ENCODE measurements at places on chromosomes 11 and 22. TPM values are rescaled to one million over a fixed set of nuclear protein-coding genes. Genes with fewer than 3 reads are reported as not detected.

RAB38 gene
- 34.2 TPM for polyA plus RNA-seq

KCTD17 gene
- 15.3 TPM for polyA plus RNA-seq

GPR152 gene
- not detected for polyA plus RNA-seq

SLC17A6 gene
- not detected for polyA plus RNA-seq

PARVA gene
- 0.05 TPM for polyA plus RNA-seq

PACS1 gene
- 6.5 TPM for polyA plus RNA-seq

IRF7 gene
- polyA plus RNA-seq: 69.9 TPM

DDX10 gene
- 35.3 TPM for polyA plus RNA-seq

CHRM1 gene
- polyA plus RNA-seq: not detected

DNA sequence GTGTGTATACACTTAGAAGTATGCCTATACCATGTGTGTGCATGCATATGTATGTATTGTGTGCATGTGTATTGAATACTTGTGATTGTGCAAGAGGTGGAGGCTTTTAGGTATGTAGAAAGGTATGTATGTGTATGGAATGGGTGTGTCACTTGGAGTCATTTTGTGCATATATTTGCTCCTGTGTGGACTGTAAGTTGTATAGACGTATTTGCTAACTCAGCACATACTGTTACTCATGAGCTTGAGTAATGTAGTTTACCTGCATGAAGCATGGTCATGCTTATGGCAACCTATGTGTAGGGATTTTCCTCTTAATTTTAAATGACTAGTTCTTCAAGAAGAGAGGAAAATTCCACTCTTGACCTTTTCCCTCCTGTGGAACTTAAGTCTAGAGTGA lies 507.6 kb upstream of the LARGE1 start:
- DNase-seq: no peak

- no peak for DNase-seq
Observed at GRCh38 chr11:117126223-117126965, 17.7 kb upstream of the PAFAH1B2 start.

DNA sequence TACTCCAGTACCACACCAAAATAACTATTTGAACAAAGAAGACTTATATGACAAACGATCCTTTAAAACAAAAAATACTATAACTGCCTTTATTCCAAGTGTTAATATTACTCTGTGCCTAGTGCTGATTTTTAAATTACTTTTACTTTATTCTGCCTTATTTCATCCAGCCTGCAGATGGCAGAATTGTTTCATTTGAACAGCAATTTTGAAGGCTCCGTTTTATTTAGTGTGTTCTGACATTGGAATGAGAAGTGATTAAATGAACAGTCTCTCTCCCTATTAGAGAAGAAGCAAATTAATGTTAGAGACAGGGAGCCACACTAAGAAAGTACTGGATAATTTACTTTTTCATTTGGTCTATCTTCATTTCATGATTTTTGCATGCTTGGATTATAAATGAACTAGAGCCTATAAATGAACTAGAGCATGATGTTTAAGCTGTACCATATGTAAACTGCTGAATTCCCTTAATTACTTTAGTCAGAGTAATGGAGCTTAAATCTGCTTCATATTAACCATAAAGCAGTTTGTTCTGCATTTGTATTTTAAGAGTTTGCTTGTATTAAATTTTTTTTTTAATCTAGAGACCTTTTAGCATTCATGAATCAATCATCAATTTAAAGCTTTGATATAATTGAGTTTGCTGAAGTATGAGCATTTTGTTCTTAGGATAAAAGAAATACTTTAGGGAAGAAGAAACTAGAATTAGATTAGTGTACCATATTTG lies 9.8 kb downstream of the PDHX start:
- DNase-seq: no peak

DNA sequence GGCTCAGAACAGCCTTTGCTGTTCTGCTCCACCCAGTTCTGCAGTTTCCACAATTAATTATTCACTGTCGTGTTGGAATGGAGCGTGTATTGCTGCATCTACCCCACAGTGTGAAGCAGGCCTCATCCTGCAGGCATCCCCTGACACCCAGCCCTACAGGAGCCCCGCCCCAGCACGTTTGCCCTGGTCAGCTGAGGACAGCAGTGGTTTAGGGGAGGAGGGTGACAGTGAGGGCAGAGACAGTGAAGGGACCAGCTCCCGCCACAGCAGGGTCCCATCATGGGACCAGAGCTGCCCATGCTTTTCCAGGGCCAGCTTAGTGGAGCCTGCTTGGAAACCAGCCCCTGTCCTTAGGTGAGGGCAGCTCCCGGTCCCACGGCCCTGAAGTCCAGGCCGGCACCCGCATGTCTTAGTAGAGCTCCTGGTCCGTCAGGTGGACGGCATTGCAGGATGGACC lies 273.0 kb downstream of the TBC1D22A start:
- no peak for DNase-seq

GRCh38 chr22:31144223-31144622 lies 3.9 kb upstream of the PLA2G3 start:
- DNase-seq: no peak

DNA sequence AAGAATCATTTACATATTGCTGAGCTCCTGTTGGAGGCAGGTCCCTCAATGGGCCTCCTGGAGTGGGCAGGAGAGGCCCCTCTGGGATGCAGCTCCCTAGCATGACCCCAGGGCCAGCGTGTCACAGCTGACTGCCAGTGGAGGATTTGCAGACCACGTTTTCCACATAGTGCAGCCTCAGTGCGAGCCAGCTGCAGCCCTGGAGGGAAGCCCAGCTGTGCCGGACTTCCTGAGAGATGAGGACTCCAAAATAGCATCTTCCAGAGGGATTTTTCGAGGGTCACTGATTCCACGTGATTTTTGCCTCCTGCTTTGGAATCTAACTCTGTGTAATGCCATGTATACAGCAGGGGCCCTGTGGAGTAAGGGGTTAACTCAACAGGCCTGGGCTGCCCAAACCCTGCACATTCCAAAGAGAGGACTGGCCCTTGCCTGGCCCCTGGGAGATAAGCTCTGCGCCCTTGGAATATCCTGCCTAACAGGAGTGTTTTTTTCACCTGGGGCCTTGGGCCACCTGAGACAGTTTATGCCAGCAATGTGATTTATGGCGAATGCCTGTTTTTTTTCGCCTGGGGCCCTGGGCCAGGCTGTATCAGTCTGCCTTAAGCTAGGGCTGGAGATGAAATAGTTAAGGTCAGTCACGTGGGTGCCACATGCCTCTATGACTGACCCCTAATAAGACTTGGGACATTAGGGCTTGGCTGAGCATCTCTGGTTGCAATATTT lies 47.4 kb downstream of the RPS6KA4 start:
- no peak for DNase-seq

GRCh38 chr11:61505106-61505505 lies 3.4 kb upstream of the LRRC10B start:
- no peak for DNase-seq

GRCh38 chr11:60700689-60701468 lies 1.5 kb downstream of the MS4A8 start:
- no peak for DNase-seq

DNA sequence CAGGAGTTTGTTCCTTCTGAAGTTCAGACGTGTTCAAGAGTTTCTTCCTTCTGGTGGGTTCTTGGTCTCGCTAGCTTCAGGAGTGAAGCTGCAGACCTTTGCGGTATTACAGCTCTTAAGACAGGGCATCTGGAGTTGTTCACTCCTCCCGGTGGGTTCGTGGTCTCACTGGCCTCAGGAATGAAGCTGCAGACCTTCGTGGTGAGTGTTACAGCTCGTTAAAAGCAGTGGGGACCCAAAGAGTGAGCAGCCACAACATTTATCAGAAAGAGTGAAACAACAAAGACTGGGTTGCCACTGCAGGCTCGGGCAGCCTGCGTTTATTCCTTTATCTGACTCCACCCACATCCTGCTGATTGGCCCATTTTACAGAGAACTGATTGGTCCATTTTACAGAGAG lies 373.1 kb downstream of the ETS1 start:
- no peak for DNase-seq

DNA sequence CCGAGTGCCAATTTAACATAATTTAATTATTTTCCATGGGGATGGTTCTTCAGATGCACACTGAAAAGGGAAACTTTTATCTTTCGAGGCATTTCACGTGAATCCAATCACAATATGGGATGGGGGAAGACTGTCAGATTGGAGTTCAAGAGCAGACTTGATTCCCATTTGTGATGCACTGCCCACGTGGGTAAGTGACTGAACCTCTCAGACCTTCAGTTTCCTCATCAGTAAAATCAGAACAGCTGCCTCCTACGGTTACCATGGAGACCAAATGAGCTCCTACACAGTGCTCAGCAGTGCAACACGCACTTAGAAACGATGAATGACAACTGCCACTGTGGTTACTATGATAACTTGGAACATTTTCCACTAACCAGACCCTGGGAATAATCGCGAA lies 21.7 kb downstream of the KIAA0930 start:
- DNase-seq: peak; percentile 20

- no peak for DNase-seq
Observed at GRCh38 chr11:15636521-15637089, 521.9 kb downstream of the INSC start.

DNA sequence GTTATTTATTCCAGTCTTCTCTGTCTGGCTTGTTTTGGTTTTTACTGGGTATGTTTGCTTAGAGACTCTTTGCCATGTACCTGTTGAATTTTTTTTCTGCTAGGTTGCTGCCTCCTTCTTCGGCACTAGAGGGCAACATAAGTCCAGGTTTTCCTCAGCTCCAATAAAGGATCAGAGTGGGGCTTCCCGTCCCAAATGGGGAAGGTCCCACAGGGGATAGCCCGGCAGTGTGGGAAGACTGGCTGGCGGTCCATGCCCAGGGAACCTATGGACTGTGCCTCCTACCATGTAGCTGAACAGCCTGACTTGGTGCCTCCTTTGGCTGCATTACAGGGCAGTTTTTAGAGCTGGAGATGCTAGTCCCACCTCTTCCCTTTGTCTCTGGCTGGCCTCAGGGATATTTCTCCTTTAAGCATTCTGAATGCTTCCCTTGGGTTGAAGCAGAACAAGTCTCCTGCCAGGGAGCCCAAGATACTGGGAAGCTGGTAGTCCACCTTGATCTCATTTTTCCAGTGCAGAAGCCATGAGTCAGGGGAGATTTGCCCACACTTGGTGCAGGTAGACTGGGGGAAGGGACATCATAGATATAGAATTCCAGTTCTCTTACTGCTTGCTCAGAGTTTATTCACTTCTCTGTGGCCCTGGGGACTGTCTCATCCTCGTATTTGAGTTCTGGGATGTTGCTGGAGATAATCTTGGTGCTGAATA lies 60.2 kb downstream of the BRD1 start:
- DNase-seq: peak; percentile 50

- DNase-seq: no peak
Observed at GRCh38 chr11:13367115-13367514, 89.5 kb downstream of the BMAL1 start.

DNA sequence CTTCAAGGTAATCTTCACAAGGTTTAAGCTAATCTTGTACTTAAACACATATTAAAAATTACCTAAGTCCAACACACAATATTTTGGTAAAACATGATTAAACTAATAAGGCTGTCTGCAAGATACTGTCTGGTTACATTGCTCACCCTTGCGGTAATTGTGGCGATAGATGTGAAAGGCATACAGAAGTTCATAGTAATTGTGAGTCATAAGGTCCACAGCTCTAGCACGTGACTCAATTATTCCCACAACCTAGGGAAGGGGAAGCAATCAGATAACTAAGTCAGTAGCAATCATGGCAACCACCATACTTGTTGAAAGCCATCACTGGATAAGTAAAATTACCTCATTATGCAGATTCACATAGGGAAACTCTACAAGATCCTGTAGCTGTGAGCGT lies 30.5 kb upstream of the FNBP4 start:
- DNase-seq: no peak

DNA sequence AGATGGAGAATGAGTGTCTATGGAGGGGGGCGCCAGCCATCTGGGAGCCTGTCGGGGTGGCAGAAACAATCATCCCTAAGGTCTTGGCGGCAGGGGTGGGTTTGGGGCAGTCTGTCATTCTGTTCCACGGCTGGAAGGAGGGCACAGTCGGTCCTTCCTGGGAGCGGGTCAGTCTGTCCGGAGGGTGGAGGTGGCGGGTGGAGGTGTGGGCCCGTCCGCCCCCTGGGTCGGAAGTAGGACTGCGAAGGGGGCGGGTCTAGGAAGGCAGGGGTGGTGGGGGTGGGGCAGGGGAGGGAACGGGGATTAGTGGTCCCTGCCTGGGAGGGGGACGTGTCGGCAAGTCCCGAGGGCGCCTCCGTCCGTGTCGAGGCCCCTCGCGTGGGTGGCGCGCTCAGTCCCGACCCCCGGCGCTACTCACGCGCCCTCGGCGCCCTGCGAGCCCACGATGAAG lies 461 bp downstream of the TBC1D10A start:
- no peak for DNase-seq

GRCh38 chr22:20136603-20136873 lies 4.9 kb downstream of the ZDHHC8 start:
- no peak for DNase-seq

GRCh38 chr11:61778920-61779650 lies 13.3 kb downstream of the TMEM258 start:
- DNase-seq: no peak

GRCh38 chr11:114138411-114138810 lies 78.9 kb downstream of the ZBTB16 start:
- DNase-seq: no peak

- DNase-seq: no peak
Observed at GRCh38 chr11:27395556-27396258, 32.7 kb upstream of the CCDC34 start.

DNA sequence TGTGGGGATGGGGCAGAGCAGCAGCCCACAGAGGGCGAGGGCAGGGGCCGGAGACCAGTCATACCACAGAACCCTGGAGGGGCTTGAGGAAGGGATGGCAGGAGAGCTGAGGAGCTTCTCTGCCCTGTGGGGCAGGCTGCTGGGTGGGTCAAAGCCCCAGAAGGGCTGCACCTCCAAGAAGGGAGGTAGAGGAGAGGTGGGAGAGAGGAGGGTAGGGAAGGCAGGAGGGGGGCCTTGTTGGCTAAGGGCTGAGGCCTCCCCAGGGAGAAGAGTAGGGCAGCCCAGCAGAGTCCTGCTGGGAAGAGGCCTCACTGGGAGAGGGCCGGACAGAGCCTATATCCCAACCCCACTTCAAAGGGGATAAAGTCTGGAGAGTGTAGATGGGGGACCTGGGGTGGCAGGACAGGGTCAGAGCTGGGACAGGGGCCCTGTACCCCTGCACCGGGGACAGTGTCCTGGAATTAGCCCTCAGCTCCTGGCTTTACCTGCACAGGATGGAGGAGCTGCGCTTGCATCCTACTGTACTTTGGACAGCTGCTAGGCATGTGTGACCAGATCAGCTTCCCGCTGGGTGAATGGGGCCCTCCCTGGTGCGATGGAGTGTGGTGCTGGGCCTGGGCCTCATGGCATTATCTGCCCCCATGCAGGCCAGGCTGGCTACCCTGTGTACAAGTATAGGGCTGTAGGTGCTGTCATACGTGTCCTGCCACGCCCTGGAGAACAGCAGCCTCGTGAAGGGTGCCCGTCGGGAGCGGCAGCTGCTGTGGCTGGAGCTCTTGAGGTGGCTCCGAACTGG lies 7.3 kb downstream of the DGCR6L start:
- DNase-seq: no peak

GRCh38 chr22:29203488-29204454 lies 1.9 kb upstream of the EMID1 start:
- no peak for DNase-seq

GRCh38 chr11:86035920-86036319 lies 33.0 kb downstream of the PICALM start:
- DNase-seq: no peak

Data from GM12878 (cell line).